ENCODE measurements at places on chromosomes 6 and 20. TPM values are rescaled to one million over a fixed set of nuclear protein-coding genes. Genes with fewer than 3 reads are reported as not detected.
A peak's percentile ranks its signal among the peaks of the same experiment; 100 is the strongest.

- peak within 1 kb of the TSS; percentile 32 for H3K27ac ChIP-seq
- H3K4me1 ChIP-seq: no peaks in the 10 kb centered on the region
- peak within 1 kb of the TSS; percentile 21 for H3K4me3 ChIP-seq
These were observed at the start of gene HLA-DQA1 for GRCh38 chr6:32637219-32637880. TSS of gene HLA-DQA1 (plus strand) at chr6:32637406. CDS start at chr6:32637459, 53 bp downstream.

- no peak overlapping the region for H3K27ac ChIP-seq
- no peak for DNase-seq
- H3K27me3 ChIP-seq: no peaks in the 10 kb centered on the region
- peaks cover 23% of the 10 kb centered on the region for H3K4me1 ChIP-seq
These were observed 34.4 kb upstream of the PTPN1 start for GRCh38 chr20:50475681-50476292.

DNA sequence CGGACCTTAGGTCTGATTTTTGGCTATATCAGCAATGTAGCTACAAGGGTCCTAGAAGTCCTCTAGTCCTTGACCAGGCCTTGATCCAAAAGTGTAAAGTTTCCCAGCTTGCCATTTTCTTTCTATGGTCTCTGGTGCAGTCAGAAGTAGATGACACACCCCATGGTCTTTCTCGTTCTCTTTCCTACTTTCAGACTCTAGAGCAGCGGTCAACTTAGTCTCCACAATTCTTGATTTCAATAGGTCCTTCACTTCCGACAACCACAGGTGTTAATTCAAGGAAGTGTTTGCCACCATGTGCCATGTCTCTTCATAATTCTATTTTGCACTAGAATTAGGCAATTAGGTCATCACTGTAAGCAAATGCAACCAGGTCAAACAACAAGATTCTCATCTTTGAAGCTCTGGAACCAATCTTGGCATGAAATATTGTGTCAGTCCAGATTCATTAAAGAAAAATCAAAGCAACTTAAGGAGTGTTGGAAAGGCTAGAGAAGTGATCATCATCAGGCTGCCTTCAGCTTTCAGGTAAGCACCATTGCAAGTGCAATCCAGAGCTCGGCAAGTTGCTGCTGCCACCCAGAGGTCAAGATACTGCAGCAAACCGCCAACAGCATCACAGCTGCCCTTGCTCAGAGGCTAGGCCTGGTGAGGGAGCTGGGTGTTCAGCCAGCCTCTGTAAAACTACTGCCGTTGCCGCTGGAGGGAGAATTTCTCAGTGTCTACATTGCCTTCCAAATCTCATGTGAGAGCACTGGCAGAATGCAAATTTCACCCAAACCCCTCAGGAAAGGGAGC is 5.6 kb upstream of the SYNE1 start:
- DNase-seq: no peak
- no peaks in the 10 kb centered on the region for H3K27me3 ChIP-seq
- no peaks in the 10 kb centered on the region for H3K4me1 ChIP-seq
- H3K4me3 ChIP-seq: no peak overlapping the region
- no peak overlapping the region for H3K27ac ChIP-seq
- no peaks in the 10 kb centered on the region for H3K36me3 ChIP-seq

GRCh38 chr6:148998704-148999103 is 251.9 kb downstream of the UST start:
- H3K27ac ChIP-seq: no peak overlapping the region
- H3K36me3 ChIP-seq: no peaks in the 10 kb centered on the region

The GABRR2 gene
- total RNA-seq: 2.0 TPM

GRCh38 chr6:159739341-159739740 is 12.0 kb downstream of the WTAP start:
- H3K36me3 ChIP-seq: peaks cover 68% of the 10 kb centered on the region
- H3K4me3 ChIP-seq: no peak overlapping the region
- H3K27me3 ChIP-seq: no peaks in the 10 kb centered on the region
- H3K27ac ChIP-seq: no peak overlapping the region
- no peak for DNase-seq

The SLC32A1 gene
- total RNA-seq: not detected

GRCh38 chr6:115270953-115271352 is 789.7 kb downstream of the FRK start:
- H3K4me1 ChIP-seq: no peaks in the 10 kb centered on the region
- DNase-seq: no peak
- no peaks in the 10 kb centered on the region for H3K36me3 ChIP-seq

DNA sequence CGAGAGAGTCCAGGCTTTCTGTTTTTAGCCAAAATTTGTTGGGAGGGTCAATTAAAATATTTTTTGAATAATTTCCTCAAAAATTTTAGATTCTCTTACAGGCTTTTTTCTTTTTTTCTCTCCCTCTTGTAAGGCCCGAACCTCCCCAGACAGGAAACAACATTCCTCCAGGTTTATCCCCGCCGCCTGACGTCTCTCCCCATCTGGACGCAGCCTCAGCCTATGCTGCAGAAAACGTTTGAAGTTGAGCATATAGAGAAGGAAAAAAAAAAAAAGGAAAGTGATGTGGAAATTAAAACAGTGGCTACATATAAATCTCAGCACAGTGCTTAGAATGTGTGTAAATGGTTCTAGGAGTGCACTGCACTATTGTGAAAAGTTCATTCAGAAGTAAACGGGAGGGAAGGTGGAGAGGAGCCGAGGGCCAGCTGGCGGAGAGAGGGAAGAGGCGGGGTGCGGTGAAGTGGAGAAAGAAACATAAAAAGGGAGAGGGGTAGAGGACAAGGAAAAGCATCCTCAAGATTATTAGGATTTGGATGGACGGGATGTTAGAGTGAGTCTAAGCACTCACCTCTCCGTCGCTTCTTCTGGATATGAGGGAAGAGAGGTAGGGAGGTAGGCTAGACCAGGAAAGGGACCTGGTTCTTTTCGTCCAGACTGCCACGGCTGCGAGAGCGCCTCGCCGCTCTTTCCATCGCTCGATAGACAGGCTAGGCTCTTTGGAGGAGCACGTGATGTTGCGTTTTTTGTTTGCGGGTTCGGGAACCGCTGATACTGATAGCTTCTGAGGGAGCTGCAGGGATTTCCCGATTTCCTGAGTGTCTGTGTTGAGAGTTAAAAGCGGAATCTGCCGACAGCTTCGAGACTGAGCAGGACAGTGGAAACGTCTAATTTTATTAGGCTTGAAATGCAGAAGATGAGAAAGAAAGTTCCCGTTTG is 98.7 kb downstream of the TRIM27 start:
- H3K27me3 ChIP-seq: peaks cover 7% of the 10 kb centered on the region
- DNase-seq: no peak
- H3K36me3 ChIP-seq: no peaks in the 10 kb centered on the region

DNA sequence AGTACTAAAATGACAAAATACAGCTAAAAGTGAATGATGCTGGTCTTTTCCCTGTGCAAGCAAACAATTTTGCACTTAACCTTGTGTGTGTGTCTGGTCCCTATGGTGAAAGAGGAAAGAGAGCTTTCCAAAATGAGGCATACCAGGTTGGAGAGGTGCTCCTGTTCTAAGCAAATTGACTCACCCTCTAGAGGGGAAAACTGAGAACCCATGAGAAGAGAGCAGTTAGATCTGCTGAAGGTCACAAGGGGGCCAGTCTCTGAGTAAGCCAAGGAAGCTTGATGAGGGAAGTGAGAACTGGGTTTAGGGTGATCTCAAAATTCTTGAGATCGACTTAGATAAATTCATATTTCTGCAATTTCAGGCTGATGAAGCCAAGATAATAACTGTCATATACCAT is 157.5 kb upstream of the TBX18 start:
- H3K4me3 ChIP-seq: no peak overlapping the region
- no peaks in the 10 kb centered on the region for H3K27me3 ChIP-seq
- no peak overlapping the region for H3K27ac ChIP-seq
- no peaks in the 10 kb centered on the region for H3K4me1 ChIP-seq
- DNase-seq: no peak

DNA sequence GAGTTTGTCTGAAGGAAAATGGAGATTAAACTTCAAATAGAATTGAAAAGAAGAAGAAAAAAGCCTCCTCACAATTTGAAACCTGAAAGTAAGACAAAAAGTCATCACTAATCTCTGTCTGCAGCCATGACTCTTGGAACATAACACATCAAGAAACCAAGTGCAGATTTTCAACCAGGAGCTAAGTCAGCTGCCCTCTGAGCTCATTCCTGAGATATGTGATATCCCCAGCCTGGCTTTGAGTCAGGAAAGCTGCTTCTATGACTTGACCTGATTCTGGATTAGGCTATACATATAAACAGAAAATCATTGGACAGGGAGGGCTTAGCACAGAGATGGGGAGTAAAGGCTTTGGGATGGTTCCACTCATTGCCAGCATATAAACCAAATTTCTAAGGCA is 891.4 kb downstream of the TFAP2A start:
- no peaks in the 10 kb centered on the region for H3K36me3 ChIP-seq
- H3K27ac ChIP-seq: no peak overlapping the region
- no peaks in the 10 kb centered on the region for H3K27me3 ChIP-seq
- no peak overlapping the region for H3K4me3 ChIP-seq
- H3K4me1 ChIP-seq: no peaks in the 10 kb centered on the region

- H3K4me1 ChIP-seq: peaks cover 42% of the 10 kb centered on the region
- H3K4me3 ChIP-seq: peak overlapping the region; percentile 50
- no peaks in the 10 kb centered on the region for H3K36me3 ChIP-seq
These were observed 20.7 kb upstream of the TRIM27 start for GRCh38 chr6:28944412-28944865.

DNA sequence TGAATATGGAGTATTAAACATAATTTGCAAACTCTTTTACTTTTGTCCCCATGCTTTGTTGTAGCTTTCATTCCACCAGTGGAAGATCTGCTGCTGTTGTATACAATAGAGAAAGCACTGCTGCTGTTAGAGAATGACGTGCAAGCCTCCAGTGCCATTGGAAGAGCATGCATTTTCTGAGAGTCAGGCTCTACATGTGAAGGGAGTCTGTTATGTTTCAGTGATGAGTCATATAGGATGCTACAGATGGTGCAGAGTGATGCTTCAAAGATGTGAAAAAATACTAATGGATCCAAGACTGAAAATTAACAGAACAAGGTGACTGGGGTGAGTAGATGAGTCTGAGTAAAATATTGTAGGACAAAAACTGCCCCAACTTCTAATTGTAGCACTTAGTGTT is 22.4 kb upstream of the BACH2 start:
- DNase-seq: no peak
- H3K27ac ChIP-seq: no peak overlapping the region
- no peak overlapping the region for H3K4me3 ChIP-seq
- no peaks in the 10 kb centered on the region for H3K27me3 ChIP-seq

The TMEM217 gene
- 1.2 TPM for total RNA-seq

DNA sequence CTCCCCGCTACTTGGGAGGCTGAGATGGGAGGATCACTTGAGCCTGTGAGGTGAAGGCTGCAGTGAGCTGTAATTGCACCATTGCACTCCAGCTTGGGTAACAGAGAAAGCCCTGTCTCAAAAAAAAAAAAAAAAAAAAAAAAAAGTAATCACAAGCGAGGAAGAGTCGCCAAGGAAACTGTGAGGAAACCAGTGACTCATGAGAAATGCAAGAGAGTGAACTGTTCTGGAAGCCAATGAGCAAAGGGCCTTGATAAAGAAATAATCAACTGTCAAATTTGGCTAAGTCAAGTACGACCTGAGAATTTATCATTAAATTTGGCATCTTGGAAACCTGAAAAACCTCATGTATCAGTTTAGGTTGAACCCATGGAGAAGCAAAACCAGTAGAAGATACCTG is 16.1 kb upstream of the LAMP5 start:
- H3K27me3 ChIP-seq: no peaks in the 10 kb centered on the region
- no peak for DNase-seq
- no peaks in the 10 kb centered on the region for H3K4me1 ChIP-seq
- no peak overlapping the region for H3K27ac ChIP-seq
- H3K4me3 ChIP-seq: no peak overlapping the region

GRCh38 chr20:12012241-12013222 is 94.8 kb downstream of the BTBD3 start:
- H3K4me1 ChIP-seq: peaks cover 6% of the 10 kb centered on the region
- DNase-seq: peak; percentile 27
- H3K36me3 ChIP-seq: no peaks in the 10 kb centered on the region
- no peak overlapping the region for H3K4me3 ChIP-seq
- no peak overlapping the region for H3K27ac ChIP-seq

- no peaks in the 10 kb centered on the region for H3K36me3 ChIP-seq
- H3K4me3 ChIP-seq: no peak overlapping the region
- H3K27ac ChIP-seq: no peak overlapping the region
These were observed 24.9 kb upstream of the PLN start for GRCh38 chr6:118523216-118523615.

GRCh38 chr6:106549521-106549920 is 79.8 kb downstream of the RTN4IP1 start:
- no peak overlapping the region for H3K27ac ChIP-seq
- H3K4me3 ChIP-seq: no peak overlapping the region
- peaks cover 18% of the 10 kb centered on the region for H3K4me1 ChIP-seq
- H3K27me3 ChIP-seq: no peaks in the 10 kb centered on the region

Data from upper lobe of left lung (tissue), 6 donors.